ENCODE measurements at places on chromosomes 5 and 9.

DNA sequence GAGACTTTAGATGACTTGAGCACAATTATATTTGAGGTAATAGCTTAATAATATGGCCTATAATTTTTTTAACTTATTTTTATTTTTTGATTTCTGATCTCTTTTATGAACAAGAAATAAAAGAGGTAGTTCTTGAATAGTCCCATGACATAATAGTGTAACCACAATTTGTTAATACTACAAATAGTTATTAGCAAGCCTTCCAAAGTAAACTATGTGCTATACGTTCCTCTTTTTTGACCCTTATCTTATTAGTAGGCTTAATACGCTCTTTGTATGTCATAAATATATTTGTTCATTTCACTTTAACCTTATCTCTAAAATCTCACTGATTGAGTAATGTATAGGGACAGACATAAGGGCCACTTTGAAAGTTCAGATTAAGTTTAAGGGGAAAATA is 78.7 kb upstream of the NR4A3 start:
- peak overlapping the region; percentile 53 for H3K27ac ChIP-seq
- no peaks in the 10 kb centered on the region for H3K27me3 ChIP-seq
- no peaks in the 10 kb centered on the region for H3K36me3 ChIP-seq
- H3K4me3 ChIP-seq = no peak overlapping the region
- no peak for DNase-seq
- peaks cover 32% of the 10 kb centered on the region for H3K4me1 ChIP-seq

DNA sequence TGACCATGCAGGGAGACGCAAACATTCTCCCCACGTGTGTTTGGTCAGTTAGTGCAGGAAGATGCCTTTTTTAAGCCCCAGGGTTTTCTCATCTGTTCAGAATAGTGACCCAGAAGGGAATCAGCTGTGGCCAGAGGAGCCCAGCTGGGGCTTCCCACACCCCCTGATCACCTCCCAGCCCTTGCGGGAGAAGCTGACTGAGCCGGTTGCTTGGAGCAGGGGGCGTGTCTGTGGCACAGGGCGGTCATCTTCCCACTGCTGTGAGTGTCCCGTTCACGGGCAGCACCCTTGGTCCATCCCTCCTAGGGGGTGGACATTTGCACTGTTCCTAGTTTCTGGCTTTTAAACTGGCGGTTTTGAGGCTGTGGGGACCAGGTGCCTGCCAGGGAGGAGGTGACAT is 69.7 kb downstream of the NEK6 start:
- H3K36me3 ChIP-seq = peaks cover 7% of the 10 kb centered on the region
- no peak overlapping the region for H3K4me3 ChIP-seq
- DNase-seq = no peak

- H3K4me1 ChIP-seq = no peaks in the 10 kb centered on the region
- H3K36me3 ChIP-seq = no peaks in the 10 kb centered on the region
- no peak overlapping the region for H3K27ac ChIP-seq
- no peak overlapping the region for H3K4me3 ChIP-seq
- no peaks in the 10 kb centered on the region for H3K27me3 ChIP-seq
These were observed 33.3 kb upstream of the NREP start for GRCh38 chr5:111790295-111790694.

GRCh38 chr5:174581479-174581878 is 142.9 kb upstream of the MSX2 start:
- H3K36me3 ChIP-seq = peaks cover 3% of the 10 kb centered on the region
- no peaks in the 10 kb centered on the region for H3K27me3 ChIP-seq
- no peak for DNase-seq

DNA sequence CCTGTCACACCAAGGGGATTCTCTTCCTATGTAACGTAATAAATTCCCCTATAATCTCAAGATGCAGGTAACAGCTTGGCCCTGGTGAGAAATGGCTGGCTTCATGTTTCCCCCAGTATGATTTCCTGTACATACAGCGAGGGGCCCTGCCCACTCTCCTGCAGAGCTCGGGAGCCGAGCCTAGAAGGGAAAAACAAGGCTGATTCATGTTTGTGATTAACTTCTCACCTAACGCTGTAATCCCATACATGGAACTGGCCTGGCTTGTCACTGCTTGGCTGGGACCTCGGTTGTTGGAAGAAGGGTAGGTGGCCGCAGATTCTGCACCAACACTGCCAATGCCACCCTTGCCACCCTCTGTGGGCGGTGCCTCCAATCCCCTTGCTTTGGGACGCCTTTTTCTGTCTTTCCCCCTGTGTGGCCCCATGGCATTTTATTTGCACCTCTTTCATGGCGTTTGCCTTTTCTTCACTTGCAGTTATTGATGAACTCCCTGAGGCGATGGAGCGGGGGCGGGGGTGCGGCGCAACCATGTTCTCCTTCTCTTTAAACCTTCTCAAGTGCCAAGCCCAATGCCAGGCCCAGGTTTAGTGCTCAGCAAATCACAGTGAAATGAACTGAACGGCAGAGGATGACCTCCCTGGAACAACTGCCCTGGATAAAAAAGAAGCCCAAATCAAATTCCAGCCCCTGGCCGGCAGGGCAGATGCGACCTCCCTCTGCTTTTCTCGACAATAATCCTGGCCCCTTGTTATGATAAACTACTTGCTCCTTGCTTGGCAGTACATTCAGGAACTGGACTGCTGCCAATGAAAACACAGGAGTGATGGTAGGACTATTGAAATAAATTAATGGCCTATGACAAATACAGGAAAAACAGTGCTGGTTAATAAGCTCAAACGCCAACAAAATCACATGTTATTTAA is 108.1 kb downstream of the TMEM174 start:
- H3K4me3 ChIP-seq = peak overlapping the region; percentile 9
- H3K4me1 ChIP-seq = peaks cover 46% of the 10 kb centered on the region
- no peak for DNase-seq
- no peaks in the 10 kb centered on the region for H3K36me3 ChIP-seq
- no peak overlapping the region for H3K27ac ChIP-seq

- no peaks in the 10 kb centered on the region for H3K27me3 ChIP-seq
- H3K4me1 ChIP-seq = peaks cover 13% of the 10 kb centered on the region
- H3K4me3 ChIP-seq = no peak overlapping the region
These were observed 58.3 kb downstream of the IZUMO3 start for GRCh38 chr9:24487250-24487861.

GRCh38 chr9:27088981-27089380 is 20.0 kb upstream of the TEK start:
- peaks cover 27% of the 10 kb centered on the region for H3K4me1 ChIP-seq
- DNase-seq = no peak
- no peak overlapping the region for H3K4me3 ChIP-seq

DNA sequence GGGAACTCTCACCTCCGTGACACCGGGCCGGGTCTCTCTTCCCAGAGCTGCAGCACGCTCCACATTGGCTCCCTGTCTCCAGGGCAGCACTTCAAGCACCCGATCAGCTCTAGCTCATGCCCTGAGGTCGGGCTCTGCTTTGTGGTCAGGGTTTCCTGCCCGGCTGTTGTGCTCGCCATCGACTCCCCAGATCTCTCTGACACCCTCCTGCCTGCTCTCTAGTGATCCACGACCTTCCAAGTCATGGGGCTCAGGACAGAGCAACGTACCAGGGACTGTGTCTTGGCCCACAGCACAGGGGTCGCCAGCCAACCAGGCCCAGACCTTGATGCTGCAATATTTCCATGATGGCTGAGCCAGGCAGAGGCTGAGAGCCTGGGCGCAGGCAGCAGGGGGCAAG is 45.1 kb downstream of the PRRT1B start:
- no peaks in the 10 kb centered on the region for H3K4me1 ChIP-seq
- no peaks in the 10 kb centered on the region for H3K27me3 ChIP-seq
- peaks cover 8% of the 10 kb centered on the region for H3K36me3 ChIP-seq
- H3K4me3 ChIP-seq = no peak overlapping the region
- H3K27ac ChIP-seq = no peak overlapping the region
- DNase-seq = no peak

GRCh38 chr5:52767766-52768480 is 19.8 kb upstream of the ITGA1 start:
- H3K27ac ChIP-seq = no peak overlapping the region
- DNase-seq = no peak
- peaks cover 15% of the 10 kb centered on the region for H3K4me1 ChIP-seq
- H3K4me3 ChIP-seq = no peak overlapping the region
- H3K36me3 ChIP-seq = no peaks in the 10 kb centered on the region
- H3K27me3 ChIP-seq = no peaks in the 10 kb centered on the region

- DNase-seq = no peak
- no peaks in the 10 kb centered on the region for H3K36me3 ChIP-seq
- no peak overlapping the region for H3K27ac ChIP-seq
These were observed 509.3 kb downstream of the KDM4C start for GRCh38 chr9:7266911-7267595.

DNA sequence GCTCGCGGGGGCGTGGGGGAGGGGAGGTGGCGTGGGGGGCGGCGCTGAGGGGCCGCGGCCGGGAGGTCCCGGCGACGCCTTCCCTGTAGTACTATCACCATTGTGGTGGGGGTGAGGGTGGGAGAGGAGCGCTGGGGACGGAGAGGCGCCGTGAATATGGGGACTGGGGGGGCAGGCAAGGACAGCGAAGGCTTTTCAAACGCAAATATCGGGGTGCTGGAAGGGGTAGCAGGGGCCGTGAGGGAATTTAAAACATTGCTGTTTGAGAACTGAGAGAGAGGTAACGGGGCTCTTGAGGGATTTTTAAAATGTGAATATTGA is 427 bp downstream of the RBM27 start:
- no peaks in the 10 kb centered on the region for H3K27me3 ChIP-seq
- H3K4me3 ChIP-seq = no peak overlapping the region
- DNase-seq = no peak
- peaks cover 10% of the 10 kb centered on the region for H3K4me1 ChIP-seq
- no peak overlapping the region for H3K27ac ChIP-seq

DNA sequence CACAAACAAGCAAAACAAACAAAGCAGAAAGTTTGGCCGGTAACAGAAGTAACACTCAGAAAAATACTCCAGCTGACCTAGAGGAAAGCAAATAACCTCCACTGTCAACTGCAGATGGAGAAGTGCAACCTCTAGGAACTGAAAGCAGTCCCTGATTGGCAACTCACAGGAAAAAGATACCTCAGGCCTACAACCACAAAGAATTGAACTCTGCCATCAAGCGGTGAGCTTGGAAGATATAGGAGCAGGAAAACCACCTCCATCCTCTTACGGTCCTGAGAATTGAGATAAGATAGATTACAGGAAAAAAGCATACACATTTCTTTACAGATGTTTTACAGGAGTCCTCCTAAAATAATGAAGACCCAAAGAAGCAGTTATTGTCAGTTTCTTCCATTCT is 184.5 kb downstream of the PDZD2 start:
- H3K36me3 ChIP-seq = peaks cover 7% of the 10 kb centered on the region
- H3K4me1 ChIP-seq = peaks cover 3% of the 10 kb centered on the region
- H3K27me3 ChIP-seq = no peaks in the 10 kb centered on the region
- no peak for DNase-seq
- H3K4me3 ChIP-seq = no peak overlapping the region
- no peak overlapping the region for H3K27ac ChIP-seq

- H3K27me3 ChIP-seq = peaks cover 90% of the 10 kb centered on the region
- no peaks in the 10 kb centered on the region for H3K36me3 ChIP-seq
- H3K4me1 ChIP-seq = peaks cover 14% of the 10 kb centered on the region
These were observed 196.5 kb upstream of the TBCA start for GRCh38 chr5:77972469-77973252.

DNA sequence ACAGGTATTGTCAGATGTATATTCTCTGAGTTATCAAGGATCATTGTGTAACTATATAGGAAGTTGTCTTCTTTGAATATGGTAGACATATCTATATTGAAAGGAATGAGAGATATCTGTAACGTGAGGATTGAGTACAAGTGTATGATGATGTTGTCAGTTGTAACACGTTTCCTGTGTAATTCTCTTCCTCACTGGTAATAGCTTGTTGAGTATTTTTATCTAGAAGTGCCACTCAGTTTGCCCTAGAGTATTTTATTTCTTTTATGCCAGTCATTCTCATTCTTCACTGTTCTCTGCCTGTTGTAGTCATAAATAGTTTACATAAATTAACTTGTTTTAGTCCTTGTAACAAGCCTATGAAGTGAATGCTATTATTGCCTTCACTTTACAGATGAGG is 172.1 kb downstream of the BAAT start:
- H3K27ac ChIP-seq = no peak overlapping the region

- no peaks in the 10 kb centered on the region for H3K36me3 ChIP-seq
- no peak for DNase-seq
- no peak overlapping the region for H3K4me3 ChIP-seq
- H3K27me3 ChIP-seq = no peaks in the 10 kb centered on the region
- H3K4me1 ChIP-seq = peaks cover 10% of the 10 kb centered on the region
These were observed 42.1 kb downstream of the ZNF366 start for GRCh38 chr5:72465066-72465465.

GRCh38 chr5:4873652-4874051 is 266.5 kb upstream of the ADAMTS16 start:
- no peak for DNase-seq
- H3K36me3 ChIP-seq = no peaks in the 10 kb centered on the region
- peaks cover 63% of the 10 kb centered on the region for H3K27me3 ChIP-seq
- no peaks in the 10 kb centered on the region for H3K4me1 ChIP-seq

GRCh38 chr9:121340676-121341392 is 29.2 kb downstream of the STOM start:
- DNase-seq = no peak
- no peaks in the 10 kb centered on the region for H3K27me3 ChIP-seq
- H3K4me1 ChIP-seq = no peaks in the 10 kb centered on the region
- no peak overlapping the region for H3K4me3 ChIP-seq

DNA sequence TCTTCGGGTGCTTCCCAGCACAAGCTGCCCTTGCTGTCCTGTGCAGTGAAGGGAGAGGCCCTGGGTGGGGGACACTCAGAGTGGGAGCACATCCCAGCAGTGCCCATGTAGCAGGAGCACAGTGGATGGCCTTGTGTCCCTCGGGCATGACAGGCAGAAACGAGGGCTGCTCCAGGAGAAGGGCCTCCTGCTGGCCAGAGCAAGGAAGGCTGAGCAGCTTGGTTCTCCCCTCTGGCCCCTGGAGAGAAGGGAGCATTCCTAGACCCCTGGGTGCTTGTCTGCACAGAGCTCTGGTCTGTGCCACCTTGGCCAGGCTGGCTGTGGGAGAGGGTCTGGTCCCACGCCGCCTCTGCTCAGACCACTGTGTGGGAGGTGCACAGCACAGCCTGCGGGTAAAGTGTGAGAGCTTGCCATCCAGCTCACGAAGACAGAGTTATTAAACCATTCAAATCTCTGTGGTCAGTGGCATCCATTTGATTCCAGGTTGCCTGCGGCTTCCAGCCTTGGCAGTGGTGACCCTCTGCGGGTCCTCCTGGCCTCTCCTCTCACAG is 18.3 kb downstream of the FBXW5 start:
- peaks cover 12% of the 10 kb centered on the region for H3K36me3 ChIP-seq
- H3K27ac ChIP-seq = no peak overlapping the region
- no peaks in the 10 kb centered on the region for H3K27me3 ChIP-seq
- DNase-seq = no peak
- no peaks in the 10 kb centered on the region for H3K4me1 ChIP-seq
- H3K4me3 ChIP-seq = no peak overlapping the region

All from mesothelial cell of epicardium (in vitro differentiated cells).